Endodermal cell (in vitro differentiated cells): ENCODE measurements at places on chromosomes 11 and 22.

DNA sequence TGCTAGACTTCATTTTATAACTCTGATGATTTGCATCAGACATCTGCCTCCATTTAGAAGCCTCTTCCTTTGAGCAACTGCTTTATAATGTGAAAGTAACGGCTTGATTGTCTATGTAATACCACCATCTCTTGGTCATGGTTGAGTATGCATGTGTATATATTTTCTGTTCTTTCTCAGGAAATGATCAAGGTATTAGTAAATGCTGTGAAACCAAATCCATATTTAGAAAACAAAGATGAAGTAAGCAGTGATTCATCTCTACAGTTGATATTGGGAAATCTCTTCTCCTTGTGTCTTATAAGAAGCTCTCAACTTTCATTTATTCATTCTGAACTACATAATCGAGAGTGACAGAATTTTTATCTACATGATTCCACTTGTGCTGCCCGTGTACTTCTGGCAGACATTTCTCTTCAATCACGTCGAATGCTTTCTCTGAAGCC, 104.6 kb upstream of the ANO3 start:
- no peak for DNase-seq

DNA sequence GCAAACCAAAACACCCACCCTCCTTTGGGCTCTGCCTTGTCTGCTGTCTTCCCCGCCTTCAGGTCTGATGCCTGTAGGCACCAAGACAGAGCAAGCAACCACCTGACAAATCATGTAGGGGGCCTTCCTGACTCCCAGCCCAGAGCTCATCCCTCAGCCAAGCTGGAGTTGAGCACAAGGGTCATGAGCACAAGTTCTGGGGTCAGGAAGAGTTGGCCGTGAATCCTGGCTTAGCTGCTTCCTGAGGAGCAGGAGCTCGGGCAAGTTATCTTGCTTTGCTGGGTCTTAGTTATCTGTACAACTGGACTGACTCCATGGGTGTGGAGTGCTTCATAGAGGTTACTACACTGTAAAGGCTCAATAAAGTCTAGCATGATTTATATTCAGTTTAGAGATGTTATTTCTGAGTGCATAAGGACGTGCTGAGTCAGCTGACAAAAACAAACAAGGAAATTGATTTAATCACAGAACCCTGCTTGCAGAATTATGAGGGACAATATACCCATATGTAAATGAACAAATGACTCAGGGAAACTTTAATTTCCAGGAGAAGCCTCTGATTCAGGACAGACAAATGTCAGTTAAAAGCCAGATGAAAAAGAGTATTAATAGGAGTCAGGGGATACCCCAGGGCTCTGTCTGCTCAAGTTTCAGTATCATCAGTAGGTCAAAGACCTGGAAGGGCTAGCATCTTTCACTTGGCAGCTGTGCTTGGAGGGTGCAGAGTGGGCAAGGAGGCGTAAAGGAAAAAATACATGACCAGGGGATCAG, 15.0 kb upstream of the APOA1 start:
- no peak for DNase-seq

DNA sequence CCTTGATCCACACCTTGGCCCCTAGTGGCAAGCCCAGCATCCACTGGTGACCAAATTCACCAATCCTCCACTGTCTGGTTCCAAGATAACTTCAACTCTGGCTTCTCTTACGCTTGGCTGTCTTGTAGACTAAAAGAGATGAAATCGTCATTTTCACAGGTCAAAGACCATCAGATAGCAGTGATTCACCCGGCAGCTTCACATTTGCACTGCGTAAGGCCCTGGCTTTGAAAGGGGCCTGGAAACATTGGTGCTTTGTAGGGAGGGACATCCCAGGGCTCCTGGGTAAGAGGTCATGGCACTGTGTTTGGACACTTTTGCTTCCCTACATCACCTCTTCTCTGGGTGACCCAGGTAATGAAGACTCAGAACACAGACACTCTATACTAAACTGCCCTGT, 30.1 kb upstream of the FADD start:
- no peak for DNase-seq

DNA sequence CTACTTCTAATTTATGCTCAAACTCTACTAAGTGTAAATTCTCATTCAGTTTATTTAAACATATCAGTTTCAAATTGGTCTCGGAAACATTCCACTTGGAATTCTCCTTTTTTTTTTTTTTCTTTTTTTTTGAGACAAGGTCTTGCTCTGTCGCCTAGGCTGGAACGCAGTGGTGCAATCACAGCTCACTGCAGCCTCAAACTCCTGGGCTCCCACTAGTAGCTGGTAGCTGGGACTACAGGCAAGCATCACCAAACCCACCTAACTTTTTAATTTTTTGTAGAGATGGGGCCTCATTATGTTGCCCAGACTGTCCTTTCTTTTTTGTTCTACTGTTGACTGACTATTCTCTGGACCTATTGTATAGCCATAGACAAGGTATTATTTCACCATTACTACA, 33.3 kb upstream of the CCDC81 start:
- no peak for DNase-seq

DNA sequence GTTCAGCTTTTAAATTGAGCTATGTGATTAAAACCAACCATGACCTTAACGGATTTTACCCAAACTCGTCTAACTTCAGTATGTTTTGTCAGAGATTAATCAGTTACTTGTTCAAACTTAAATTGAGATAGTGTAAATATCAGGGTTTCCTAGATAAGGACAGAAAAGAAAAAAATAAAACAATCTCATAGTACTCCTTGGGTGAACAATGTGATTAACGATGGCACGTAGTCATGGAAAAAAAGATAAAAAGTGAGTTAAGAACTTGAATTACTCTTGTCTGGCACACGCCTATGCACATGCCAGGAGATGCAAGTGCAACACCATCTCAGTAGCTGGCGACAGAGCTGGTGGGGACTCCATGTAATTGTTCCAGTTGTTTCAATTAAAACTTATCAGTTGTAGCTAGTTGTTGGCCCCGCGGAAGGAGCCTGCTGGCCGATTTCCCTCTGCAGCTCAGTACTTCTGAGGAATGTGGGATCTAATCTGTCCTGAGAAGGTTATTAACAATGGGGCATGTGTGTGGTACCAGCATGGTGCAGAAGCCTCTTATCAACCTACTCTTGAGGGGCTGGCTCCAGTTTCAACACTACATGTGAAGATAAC, 3.0 kb downstream of the RASSF10 start:
- DNase-seq: peak; percentile 85

- DNase-seq: no peak
Measured at GRCh38 chr11:12922418-12922817, 86.7 kb upstream of the RASSF10 start.

GRCh38 chr22:31753005-31753633, 700 bp upstream of the DEPDC5 start:
- peak; percentile 94 for DNase-seq
